ENCODE measurements at places on chromosomes 2 and 18.

DNA sequence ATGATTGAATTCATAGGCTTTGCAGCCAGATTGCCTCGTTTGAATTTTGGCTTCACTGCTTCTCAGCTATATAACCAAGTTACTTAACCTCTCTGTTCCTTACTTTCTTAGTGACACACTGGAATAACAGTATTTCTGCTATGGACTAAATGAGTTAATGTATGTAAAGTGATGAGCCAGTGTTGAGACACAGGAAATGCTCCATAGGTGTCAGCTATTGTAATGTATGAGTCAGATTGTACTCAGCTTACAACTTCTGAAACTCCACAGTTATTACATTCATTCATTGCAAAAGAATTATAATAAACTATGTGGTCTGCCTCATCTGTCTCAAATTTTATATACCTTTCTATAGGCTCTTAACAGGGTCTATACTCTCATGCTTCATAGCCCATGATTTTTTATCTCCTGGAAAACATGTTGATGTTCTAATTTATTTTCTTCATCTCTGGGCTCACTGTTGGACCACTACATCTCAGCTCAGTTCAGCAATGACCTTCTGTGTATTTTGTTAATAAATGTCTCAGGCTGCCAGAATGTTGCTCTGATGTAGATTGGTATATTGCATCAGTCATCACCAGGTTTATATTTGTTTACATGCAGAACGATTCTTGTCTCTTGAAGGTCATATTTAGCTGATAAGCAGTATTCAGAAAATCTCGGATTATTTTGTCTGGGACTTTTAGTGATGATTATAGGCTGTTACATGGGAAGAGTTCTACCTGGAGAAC lies 76.2 kb downstream of the MAP3K20 start:
- DNase-seq: no peak

DNA sequence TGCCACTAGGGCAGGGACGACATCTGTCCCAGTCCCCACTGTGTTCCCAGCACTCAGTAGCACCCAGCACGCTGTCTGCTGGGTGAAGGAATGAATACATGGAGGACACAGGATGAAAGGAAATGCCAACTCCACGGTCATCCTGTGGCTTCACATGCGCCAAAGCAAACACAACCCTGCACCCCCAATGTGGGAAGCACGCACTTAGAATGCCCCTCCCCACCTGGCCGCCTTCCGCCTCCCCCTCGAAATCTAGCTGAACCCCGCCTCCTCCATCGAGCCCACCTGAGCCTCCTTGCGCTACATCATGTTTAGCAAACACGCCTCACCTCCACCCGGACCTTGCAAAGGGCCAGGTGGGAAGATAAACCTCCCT lies 33.9 kb downstream of the ADCY3 start:
- DNase-seq: no peak

- no peak for DNase-seq
Measured at GRCh38 chr2:18993756-18994338, 364.6 kb downstream of the OSR1 start.

DNA sequence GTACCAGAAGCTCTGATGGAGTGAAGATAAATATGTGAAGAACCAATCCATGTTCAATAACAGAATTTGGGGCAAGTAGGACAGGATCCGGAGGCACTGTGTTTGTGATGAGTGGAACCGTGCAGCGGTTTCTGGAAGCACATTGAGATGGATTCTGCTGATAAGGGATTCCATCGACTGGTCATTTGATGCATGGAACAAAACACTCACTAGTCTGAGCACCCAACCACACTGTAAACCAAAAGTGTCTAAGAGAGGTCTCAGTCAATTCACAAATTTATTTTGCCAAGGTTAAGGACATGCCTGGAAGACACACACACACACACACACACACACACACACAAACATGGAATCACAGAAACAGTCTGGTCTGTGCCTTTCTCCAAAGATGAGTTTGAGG lies 459.5 kb downstream of the FBXO15 start:
- no peak for DNase-seq

GRCh38 chr18:73189718-73190117 lies 321.9 kb upstream of the NETO1 start:
- DNase-seq: no peak

DNA sequence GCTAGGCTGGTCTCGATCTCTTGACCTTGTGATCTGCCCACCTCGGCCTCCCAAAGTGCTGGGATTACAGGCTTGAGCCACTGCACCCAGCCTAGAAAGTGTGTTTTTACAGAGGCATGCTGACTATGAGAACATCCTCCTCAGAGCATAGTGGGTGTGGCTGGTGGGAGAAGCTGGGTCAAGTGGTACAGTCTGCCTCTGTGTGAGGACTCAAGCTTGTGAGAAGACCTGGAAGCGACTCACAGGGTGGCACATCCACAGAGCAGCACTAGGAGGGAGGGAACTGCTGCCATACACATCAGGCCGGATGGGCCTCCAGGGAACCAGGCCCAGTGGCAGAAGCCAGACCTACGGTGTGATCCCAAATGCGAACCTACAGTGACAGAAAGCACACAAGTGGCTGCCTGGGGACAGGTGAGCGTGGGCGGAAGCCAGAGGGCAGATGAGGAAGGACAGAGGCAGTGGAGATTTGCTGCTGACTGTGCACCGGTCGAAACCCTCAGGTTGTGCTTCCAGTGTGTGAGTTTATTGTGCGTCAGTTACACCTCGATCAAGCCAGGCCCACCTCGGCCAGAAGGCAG lies 8.9 kb downstream of the ARHGEF4 start:
- DNase-seq: no peak

GRCh38 chr2:28643911-28644334 lies 107.7 kb upstream of the PPP1CB start:
- no peak for DNase-seq

GRCh38 chr2:9793156-9793917 lies 49.9 kb upstream of the TAF1B start:
- no peak for DNase-seq

DNA sequence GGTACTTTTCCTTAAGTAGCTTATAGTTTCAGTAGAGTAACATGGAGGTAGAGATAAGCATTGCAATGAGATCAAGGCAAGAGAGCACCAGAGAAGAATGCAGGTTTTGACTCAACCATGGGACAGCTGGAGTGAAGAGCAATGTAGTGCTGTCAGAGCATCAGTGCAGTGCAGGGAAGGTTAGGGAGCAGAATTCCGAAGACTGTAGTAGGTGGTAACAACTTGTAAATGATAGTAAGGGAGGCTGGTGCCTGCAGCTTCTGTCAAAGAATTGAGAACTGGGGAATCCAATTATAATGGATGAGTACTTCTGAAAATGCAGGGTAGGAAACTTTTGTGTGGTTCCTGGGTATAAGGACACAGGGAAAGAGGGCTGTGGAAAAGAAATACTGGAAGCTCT lies 183.2 kb downstream of the KCNS3 start:
- DNase-seq: no peak

GRCh38 chr2:207230261-207231105 lies 64.7 kb upstream of the KLF7 start:
- no peak for DNase-seq

DNA sequence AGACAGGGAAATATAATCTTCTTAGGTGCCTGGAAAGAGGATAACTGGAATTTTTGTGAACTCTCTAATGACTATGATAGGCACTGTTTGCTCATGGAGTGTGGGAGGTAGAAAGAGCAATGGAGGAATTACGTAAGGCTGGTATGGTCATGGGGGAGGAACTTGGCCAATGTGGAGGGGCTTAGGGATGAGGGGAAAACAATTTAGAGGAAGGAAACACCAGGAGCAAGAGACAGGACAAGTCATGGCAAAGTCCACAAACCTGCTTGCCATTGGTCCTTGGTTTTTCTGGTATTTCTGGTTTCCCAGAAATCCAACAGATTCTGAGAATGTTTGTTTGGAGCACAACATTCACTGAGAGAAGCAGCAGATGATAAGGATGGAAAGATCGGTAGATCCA lies 274.2 kb downstream of the DYSF start:
- DNase-seq: no peak

All from stimulated activated CD4-positive, alpha-beta T cell treated with anti-CD3 and anti-CD28 coated beads, TNF-alpha, amount 100 ng/mL, for 4 hours (primary cell).